ENCODE measurements at places on chromosomes 16 and 17.

DNA sequence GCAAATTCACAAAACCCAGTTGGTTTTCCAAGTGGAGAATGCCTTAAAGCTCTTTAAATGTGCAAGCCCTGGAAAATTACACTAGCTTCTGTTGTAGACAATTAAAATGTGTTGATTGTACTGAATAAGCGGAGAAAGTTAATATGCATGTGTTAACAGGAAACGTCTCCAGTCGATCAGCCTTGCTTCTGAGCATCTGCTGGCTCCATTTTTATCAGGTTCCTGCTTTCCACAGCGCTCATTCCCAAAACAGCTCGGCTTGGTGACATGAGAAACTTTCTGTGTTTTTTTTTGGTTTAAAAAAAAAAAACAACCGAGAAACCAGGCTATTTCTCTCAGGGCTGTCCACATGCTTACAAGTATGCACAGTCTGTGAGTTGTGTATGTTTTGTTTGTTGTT is 60.7 kb downstream of the VPS35L start:
- no peak for DNase-seq

DNA sequence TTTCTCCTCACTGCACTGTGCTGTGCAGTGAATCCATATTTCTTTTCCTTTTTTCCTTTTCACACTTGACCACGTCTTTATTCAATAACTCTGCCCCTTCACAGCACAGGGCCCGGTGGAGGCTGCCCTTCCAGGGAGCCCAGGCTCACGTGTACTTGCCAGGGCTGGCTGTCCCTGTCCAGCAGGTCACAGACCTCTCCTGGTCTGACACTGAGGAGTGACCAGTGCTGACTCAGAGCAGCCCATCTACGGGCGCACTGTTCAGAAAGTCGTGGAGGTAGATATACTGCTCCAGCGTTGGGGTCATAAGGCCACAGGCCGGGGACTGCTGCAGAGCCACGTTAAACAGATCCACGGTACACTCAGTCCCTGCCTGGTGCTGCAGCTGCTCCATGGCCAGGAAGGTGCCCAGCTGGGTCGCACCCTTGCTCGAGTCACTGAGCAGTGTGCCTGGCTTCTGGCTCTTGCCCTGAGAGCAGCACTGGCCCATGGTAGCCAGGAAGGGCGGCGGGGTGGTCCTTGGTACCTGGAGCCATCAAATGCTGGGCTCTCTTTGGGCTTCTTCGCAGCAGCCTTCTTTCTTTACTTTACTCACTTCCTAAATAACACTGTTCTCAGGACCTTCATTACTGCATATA is 531.7 kb downstream of the CDH13 start:
- DNase-seq: no peak

DNA sequence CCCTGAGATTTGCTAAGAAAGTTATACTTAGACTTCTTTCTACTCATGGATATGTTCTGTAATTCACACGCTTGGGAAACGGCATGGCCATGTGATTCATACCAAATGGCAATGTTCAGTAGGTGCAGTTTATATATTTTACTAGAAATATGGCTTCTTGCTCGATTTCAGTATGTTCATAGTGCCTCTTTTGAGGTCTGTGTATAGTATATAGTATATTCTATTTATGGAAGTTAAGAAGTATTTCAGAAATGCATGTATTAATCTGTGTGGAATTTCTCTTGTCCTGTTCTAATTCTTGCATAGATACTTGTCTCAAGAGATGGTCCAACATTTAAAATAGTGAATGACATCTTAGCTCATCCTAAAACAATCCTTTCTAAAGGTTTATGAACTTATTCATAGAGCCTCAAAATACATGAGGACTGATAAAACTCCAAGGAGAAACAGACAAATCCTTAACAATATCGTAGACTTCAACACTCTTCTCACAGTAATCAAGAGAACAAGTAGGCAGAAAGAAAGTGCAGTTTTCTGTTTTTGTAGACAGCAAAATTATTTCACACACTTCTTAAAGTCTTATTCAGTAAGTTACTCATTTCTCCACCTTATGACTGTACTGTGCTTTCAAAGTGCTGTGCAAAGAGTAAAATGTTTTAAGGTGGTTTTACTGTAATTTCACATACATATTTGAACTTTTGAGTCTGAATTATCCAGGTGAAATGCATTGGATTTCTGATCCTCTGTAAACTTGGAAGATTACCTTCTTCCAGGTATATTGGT is 11.1 kb downstream of the BPTF start:
- no peak for DNase-seq

GRCh38 chr17:67421869-67422273 is 44.8 kb downstream of the PITPNC1 start:
- no peak for DNase-seq

- no peak for DNase-seq
These were observed 23.9 kb downstream of the RAD51D start for GRCh38 chr17:35095741-35096140.
